ENCODE measurements at places on chromosomes 12 and 14.

DNA sequence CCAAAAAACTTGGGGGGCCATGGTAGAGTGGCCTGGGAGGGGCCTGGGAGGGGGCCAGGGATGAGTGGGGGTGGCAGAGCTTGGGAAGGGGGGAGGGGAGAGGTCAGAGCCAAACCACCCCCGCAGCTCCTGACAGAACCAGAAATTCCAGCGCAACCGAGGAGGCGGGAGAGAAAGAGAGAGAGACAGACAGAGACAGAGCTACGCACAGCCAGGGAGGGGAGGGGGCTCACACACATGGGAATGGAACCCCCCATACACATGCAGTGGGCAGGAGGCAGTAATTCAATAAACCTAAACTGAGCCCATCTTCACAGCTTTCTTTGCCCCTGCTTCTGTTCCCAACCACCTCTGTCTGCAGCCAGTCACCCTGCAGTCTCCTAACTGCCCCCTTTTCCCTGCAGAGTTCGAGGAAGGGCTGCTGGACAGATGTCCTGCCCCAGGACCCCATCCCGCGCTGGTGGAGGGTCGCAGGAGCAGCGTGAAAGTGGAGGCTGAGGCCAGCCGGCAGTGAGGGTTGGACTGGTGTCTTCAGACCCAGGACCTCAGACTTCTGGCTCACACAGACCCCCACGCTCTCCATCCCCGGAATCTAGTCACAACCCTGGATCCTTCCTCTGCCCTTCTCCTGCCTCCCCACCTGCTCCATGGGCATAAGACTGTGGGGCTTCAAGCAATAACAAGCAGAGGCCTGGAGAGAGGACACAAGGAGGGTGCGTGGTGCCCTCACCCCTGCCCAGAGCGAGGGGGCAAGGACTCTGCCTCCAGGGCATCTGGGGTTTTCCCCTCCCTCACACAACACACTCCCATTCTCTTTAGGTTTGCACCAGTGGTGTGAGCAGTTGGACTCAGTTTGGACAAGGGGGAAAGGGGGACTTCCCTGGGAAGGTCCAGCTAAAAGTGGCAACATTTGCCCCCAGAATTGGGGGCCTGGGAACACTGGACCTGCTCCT, 5.6 kb downstream of the NAB2 start:
- DNase-seq = no peak

- no peak for DNase-seq
These were observed 48.1 kb downstream of the FBRSL1 start for GRCh38 chr12:132537836-132538662.

GRCh38 chr14:49792618-49793017, 24.7 kb downstream of the KLHDC2 start:
- no peak for DNase-seq

DNA sequence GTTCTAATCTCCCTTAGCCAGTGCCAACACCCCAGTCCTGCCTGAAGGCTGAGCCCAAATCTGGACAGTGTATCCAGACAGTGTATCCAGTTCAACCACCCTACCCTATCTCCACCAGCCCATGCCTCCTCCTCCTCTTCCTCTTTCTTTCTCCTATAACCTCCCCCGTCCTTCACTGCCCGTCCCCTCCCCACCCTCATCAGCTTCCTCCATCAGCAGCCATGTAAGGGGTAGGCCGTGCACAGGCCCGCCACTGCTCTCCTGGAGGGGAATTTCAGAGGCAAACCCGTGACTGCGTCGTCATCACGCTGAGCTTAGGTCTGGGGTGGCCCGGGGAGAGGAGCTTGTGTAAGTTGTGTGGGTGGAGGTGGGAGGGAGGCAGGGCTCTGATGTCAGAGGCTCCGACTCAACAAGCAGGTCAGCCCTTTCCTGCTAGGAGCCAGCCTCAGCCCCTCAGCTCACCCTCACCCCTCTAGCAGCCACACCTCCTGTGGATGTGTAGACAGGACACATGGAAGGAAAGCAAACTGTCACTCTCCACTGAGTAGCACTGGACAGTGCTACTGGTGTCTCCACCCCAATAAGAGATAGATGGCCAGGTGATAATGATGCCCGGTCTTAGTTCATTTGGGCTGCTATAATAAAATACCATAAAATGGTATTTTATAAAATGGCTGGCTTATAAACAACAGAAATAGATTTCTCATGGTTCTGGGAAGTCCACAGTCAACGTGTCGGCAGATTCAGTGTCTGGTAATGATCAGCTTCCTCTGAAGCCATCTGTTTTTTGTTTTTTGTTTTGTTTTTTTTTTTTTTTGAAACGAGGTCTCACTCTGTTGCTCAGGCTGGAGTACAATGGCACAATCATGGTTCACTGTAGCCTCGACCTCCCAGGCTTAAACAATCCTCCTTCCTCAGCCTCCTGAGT, 50.5 kb downstream of the IRF2BPL start:
- DNase-seq = peak; percentile 57

DNA sequence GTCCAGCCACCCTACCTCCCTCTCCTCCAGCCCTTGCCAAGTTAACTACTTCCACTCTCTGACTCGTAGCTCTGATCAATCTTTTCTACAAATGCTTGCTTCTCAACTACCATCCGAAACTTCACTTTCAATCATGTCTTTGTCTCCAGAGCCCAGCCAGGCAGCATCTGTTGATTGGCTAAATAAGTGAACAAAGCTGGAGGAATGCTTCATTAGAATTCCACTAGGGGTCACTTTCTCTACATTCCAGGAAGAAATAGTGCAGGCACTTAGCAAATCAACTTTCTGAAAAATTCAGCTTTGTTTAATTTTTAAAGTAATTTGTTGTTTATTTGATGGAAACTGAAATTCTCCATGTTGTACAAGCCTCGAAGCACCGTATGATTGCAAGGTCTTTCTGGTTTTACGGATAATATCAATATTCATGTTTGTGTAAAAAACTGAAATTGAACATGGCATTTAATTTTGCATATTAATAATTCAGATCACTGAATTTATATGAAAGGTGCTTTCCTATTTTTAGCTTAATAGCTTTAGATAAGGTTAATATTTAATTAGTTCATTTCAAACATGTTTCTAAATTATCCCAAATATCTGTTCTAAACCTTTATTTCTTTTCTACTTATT, 32.4 kb upstream of the HELB start:
- DNase-seq = no peak

DNA sequence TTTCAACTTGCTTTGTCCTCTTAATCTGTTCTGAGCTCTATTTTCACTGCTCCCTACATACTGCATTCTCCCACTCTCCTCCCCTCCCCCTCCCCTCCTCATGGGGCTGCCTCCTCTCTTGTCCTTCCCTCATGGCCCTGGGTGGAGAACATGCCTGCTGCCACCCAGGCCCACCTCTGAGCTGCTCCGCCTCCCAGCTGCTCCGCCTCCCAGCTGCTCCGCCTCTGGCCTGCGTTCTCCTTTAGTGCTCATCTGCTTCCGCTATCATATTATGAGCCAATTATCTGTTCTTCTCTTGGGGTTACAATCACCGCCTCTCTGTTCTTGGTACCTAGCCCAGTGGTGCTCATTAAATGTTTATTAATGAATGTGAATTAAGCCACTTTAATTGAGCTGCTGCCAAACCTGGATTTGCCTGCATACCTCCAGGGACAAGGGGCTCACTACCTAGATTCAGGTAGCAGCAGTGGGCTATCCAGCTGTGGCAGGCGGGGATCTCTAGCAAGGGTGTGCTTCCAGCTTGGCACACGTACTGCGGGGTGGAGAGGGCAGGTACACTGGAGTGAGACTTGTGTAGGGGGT, 32.0 kb upstream of the FAM181A start:
- DNase-seq = no peak

GRCh38 chr14:56199095-56199981, 81.1 kb downstream of the PELI2 start:
- DNase-seq = no peak

DNA sequence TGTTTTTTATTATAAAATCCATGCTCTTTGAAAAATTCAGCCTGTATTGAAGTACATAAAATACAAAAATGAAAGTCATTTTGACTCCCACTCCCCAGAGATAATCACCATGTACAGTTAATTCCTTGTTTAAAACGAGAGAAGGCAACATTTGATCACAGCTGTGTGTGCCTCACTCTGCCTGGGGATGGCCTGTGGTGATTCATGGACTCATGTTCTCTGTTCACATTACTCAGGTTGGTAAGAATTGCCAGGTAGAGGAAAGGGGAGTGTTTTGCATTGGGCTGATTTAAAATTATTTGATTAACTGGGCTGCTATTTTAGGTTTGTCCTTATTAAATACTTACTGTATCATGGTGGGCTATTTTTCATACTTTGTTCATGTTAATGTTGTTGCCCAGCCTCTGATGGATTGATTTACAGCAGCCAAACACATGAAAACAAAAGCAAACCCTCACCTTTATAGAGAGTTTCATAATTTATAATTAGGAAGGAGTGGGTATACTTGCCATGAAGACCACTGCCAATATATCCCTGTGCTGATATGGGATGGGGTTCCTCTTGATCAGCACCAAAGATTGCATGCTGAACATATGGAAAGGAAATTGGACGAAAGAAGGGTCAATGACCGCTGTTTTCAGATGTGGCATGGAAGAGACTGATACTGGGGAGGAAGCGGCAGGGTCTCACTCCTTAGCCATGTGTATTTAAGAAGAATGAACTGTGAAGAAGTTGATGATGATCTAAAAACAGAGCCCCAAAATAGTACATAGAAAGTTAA, 3.0 kb downstream of the ZBTB1 start:
- no peak for DNase-seq

DNA sequence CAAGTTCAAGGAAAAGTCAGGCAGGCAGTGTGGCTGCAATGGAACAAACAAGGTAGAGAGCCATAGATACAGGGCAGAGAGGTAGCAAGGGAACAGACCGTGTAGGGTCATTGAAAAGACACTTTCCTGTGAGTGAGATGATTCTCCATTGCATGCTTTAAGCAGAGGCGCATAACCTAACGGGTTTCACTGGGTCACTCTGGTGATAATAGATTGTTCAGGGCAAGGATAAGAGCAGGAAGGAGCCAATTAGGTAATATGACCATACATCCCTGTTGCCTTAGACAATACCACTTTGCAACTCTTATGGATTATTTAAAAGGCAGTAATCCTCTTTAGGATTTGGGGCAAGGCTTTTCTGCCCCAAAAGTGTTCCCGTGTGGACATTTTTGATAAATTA, 214.1 kb downstream of the PTPRO start:
- DNase-seq = no peak

GRCh38 chr14:91509878-91510170, 286 bp downstream of the PPP4R3A start:
- no peak for DNase-seq

Data from stimulated activated CD4-positive, alpha-beta T cell treated with anti-CD3 and anti-CD28 coated beads, Interleukin-1b, Interleukin-23, amount 100 ng/mL, for 1 hour (primary cell).